ENCODE measurements at places on chromosomes 5 and 9.

- no peak for DNase-seq
Measured at GRCh38 chr5:171771856-171772255, 13.8 kb upstream of the SMIM23 start.

DNA sequence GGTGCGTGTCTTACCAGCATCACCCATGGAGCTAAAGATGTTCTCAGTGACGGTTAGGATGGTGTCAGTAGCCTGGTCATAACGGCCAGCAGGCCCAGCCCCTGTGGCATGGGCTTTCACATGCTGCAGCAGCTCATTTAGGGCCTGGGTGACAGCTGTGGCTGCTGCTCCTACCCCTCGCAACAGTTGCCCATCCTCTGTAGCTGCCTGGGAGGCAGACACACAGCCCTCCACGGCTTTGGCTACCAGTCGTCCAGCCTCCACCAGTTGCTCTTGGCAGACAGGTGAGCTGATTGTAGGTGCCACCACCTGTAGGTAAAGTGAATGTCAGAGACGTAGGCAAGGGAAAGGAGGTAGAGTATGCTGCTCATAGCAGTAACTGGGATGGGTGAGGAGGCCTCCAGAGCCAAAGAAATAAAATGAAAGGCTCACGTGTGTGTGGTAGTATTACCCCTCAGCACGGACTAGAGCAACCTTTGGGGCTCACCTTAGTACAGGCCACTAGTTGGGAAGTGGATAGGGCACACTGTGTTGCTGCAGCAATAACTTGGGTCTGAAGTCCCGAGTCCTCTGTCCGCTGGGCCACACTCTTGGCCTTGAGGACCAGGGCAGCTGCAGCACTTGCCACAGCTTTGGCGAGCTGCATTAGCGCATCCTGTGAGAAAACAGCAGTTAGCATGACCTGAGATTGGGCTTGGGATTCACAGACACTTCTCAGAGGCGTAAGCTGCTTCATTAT is 14.7 kb downstream of the TLN1 start:
- DNase-seq, result no peak

- peak; percentile 28 for DNase-seq
Measured at GRCh38 chr5:179731791-179732411, 721 bp upstream of the MAML1 start.

- DNase-seq, result no peak
Measured at GRCh38 chr5:55763746-55764420, 26.0 kb downstream of the DDX4 start.

GRCh38 chr9:82524407-82524806 is 535.8 kb downstream of the SPATA31D1 start:
- DNase-seq, result no peak

- no peak for DNase-seq
Measured at GRCh38 chr5:78467752-78468357, 107.4 kb downstream of the SCAMP1 start.

- peak; percentile 48 for DNase-seq
Measured at GRCh38 chr5:39080597-39081204, 6.5 kb upstream of the RICTOR start.

GRCh38 chr5:59158637-59159391 is 575.9 kb downstream of the RAB3C start:
- DNase-seq, result no peak

DNA sequence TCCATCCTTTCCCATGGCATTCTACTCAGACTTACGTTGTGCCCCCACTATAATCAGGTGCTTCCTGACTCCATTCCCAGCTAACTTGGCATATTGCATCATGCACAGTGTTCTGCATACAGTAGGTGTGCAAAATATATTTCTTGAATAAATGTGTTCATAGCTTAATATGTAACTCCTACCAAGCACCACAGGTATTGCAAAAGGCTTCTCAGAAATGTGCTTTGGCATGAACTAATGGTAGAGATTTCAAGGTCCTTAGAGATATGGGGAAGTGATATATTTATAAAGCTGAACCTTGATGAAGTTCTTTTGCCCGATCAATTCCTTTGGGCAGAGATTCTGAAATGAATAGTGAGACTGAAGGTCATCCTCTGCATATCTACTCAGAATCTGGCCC is 220.4 kb downstream of the KCTD16 start:
- DNase-seq, result no peak

GRCh38 chr5:24235946-24236345 is 408.8 kb downstream of the CDH10 start:
- DNase-seq, result no peak

DNA sequence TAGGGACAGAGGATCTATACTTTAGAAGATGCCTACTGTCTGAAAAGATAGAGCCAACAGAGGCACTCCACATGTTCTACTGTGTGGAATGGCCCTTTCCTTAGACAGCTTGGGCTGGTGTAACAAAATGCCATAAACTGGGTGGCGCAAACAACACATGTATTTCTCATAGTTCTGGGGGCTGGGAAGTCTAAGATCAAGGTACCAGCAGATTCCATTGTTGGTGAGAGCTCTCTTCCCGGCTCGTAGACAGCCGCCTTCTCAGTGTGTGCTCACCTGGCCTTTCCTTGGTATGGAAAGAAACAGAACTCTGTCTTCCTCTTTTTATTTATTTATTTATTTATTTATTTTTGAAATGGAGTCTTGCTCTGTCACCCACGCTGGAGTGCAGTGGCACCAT is 70.9 kb downstream of the APTX start:
- DNase-seq, result no peak

DNA sequence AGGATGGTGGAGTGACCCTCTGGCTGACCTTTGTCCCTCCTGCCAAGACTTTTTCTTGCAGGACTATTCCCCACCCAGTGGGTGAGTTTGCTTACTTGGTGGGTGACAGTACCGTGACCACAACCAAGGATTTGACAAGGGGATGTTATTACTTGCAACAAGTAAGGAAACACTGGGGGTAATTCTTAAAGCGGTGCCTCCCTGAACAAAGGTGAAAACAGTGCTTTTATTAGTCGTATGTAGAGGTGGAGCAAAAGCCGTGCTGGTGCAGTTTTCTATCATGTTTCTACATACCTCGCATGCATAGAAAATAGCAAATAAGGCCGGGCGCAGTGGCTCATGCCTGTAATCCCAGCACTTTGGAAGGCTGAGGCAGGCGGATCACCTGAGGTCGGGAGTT is 41.0 kb upstream of the KDM4C start:
- DNase-seq, result no peak

- DNase-seq, result no peak
Measured at GRCh38 chr9:126347093-126347492, 20.5 kb downstream of the MVB12B start.

DNA sequence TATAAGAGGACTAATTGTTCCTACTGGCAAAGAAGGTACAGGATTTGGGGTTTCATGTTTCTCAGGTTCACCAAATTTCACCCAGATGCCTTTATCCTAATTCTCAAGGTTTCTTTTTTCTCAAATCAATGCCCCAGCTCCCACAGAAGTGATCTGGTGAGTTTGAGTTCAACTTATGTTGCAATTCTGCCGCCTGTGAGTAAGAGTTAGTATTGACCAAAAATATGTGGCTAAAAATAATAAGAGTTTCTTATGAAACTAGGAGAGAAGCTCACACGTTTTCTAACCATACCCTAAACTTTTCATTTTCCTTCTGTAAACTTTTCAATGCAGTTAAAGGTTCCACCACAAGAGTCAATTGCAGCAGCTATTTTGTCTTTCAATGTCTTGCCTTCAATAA is 15.1 kb downstream of the SLCO6A1 start:
- no peak for DNase-seq

DNA sequence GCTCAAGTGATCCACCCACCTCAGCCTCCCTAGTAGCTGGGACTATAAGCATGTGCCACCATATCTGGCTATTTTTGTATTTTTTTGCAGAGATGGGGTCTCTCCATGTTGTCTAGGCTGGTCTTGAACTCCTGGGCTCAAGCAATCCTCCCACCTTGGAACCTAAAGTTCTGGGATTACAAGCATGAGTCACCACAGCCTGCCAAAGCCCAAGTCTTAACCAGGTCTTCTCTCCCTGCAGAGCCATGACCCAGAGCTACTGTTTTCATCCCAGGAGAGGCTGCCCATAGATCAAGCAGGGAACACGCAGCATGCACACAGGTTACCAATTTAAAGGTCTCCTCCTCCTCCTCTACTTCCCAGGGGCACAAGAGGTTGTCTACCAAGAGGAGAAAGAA is 29.7 kb downstream of the PCDHGC5 start:
- no peak for DNase-seq

DNA sequence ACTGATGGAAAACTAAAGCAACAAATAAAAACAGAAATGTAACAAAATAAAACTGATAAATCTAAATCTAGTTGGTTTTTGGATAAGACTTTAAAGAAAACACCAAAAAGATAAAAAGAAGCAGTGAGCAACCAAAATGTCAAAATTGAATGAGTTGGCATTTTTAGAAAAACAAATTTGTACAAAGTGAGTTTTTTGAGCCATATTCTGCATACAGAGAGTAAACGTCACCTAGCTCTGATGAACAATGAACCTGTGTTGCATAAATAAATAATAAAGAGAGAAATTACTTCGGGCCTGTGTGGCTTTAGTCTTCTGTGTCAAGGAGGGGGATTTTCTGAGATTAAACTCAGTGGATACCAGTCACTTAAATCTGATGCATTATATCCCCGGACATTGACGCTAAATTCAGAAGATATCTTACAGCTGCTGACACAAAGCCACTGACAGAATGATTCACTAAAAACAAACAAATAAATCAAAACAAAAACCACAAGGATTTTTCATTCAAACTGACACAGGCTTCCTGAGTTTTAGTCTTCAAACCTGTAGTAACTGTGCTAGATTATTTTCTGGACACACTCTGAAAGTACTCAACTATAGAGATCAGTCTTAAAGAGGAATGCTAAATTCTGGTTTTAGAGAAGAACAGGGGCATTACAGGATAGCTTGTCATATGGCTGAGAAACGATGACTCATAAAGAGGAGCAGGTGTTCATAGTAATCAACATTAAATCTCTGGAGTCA is 403.5 kb upstream of the ST8SIA4 start:
- no peak for DNase-seq

DNA sequence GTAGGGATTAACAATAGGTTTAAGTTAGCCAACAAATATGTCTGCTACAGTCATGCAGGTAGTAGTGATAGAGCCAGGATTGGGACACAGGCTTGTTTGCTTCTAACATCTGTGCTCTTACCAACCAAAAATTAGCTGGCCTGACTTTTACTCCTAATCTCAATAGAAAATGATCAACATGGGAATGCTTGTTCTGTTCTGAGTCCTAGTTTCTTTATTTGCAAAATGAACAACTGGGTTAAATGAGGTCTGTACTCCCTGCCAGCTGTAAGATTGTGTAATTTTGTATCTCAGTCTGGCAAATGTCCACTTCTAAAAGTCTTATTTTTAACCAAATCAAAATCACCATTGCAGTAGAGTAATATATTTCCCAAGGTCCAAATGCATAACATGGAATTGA is 216.8 kb downstream of the NMUR2 start:
- no peak for DNase-seq

DNA sequence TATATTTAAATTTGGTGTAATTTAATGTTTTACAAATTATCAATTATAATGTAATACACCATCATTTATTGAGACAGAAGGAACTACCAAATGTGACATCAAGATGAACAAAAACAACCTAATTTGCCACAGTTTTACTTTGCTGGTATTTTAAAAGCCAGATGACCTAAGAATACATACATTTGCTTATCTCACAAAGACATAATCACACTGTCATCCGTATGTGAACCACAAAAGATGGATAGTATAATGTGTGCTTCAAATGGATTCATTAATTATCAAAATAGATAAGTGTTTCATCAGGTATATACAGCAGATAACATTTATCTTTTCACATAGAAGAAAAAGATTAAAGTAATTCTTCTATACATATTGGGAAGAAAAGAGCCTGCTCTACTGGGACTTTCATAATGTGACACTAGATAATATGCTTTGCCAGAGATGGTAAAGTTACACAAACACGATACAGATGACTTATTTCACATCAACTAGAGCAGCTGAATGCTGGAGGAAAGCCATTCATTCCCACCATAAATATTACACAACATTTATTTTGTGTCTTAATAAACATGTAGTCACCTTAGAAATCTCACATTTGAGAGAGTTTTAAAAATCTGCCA is 278.5 kb downstream of the ISL1 start:
- DNase-seq, result no peak

DNA sequence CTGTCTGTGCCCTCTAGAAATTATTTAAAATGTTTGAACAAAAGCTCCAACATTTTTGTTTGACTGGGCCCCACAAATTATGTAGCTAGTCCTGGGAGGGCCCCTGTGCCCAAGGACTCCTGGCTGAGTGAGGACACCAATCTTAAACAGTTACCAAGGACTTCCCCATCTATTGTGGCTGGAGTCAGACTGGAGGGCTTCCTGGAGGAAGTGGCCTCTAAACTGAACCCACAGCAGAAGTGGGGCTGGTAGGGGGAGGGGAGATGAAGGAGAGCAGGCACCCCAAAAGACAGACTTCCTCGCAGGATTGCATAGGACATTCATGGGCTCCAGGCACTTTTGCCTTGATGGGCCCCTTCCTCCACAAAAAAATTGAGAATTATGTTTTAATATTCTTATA is 8.1 kb downstream of the ADAMTS13 start:
- DNase-seq, result no peak

DNA sequence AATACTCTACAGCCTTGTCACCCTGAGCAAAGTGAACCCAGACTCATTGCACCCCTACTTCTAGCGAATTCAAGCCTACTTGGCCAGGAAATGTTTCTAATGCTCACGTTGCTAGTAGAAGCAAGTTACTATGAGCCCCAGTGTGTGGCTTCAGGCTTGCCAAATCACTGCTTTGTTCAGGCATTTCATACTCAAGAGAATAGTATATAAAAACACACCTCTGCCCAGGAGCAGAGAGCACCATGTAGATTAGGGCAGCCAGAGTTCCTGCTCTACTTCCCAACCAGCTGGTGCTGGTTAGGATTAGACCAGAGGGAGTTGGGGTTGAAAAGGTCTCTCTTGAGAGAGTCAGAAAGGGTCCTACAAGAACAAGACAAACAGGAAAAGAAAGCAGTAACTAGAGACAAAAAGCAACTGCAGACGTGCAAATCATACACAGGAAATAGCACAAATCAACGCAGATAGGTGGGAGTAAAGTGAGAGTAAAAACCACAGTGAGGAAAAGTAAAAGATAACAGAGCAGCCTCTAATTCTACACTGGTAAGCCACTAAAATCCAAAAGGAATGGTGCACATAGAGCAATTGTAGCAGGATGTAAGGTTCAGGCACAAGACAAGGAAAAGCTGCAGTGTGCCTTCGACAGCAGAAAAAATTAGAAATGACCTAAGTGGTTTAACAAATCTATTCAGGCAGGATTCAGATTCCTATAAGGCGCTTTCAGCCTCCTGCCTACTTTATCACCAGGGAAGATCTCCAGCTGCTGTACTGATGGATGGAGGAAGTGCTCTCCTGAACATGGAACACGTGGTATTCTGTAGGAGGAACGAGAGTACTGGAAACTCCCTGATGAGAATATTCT is 49.6 kb upstream of the KIF2A start:
- DNase-seq, result no peak

- peak; percentile 56 for DNase-seq
Measured at GRCh38 chr5:80959768-80960442, at the start of gene RASGRF2. Gene RASGRF2 (plus strand): TSS chr5:80960363. CDS start chr5:80960739, 376 bp downstream.

DNA sequence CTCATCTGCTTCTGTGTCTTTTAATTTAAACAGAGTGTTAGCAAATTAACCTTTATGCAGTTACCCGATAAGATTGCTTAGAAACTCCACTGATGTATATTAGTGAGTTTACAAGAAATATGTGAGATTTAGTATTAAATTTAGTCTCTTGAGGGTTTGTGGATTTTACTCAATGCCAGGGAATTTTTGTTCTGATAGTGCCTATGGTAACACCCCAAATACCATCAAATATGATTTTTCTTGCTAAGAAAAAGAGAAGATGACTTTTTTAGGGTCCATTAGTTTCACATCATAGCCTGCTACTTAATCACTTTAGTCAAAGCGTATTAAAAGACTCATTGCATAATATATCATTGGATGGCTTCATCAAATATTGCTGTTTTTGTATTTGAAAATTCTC is 224.9 kb downstream of the PCSK5 start:
- no peak for DNase-seq
